ENCODE measurements at places on chromosomes 4 and X. TPM values are rescaled to one million over a fixed set of nuclear protein-coding genes. Genes with fewer than 3 reads are reported as not detected.

POU4F2 gene
- total RNA-seq: not detected

COX7B2 gene
- total RNA-seq: not detected

GLUD2 gene
- not detected for total RNA-seq

CDKL2 gene
- total RNA-seq: not detected

IL13RA1 gene
- 13.9 TPM for total RNA-seq

XIAP gene
- total RNA-seq: 32.0 TPM

MAOB gene
- not detected for total RNA-seq

BCAP31 gene
- total RNA-seq: 90.5 TPM

COL25A1 gene
- total RNA-seq: not detected

FHL1 gene
- total RNA-seq: 6.4 TPM

FAAH2 gene
- 3.1 TPM for total RNA-seq

GRCh38 chr4:94504545-94504944 lies 52.8 kb downstream of the PDLIM5 start:
- DNase-seq: no peak

DNA sequence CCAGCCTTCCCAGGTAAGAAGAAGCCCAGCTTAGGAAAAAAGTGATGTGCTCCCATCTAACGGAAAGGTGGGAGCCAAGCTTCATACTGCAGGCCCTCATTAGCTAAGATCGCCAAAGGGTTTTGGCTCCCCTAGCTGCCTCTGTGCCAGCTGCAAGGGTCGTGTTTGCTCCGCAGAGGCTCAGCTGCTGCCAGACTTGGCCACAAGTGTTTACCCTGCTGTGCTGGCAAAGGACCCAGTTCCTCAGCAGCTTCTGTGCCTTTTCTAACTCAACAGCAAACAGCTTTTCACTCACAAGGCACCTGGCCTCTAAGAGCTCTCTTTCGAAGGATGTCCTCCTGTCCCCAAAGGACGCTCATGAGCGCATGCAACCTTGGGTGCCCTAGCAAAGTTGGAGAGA lies 12.2 kb upstream of the VMA21 start:
- no peak for DNase-seq

DNA sequence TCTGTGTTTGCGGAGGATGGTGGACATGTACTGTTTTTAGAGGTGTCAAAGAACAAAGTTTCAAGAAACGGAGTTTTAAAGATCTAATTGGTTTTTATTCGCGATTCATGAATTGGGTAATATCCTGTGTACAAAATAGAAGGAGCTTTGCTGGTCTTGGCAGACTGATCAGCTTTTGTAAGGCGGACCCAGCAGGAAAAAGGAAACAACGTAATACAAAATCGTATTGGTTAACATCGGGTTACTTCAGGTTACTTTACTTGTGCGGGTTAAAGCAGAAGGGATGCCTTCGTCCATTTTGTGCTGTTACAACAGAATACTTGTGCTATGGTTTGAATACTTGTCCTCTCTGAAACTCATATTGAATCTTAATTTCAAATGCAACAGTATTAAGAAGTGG lies 11.4 kb upstream of the NYX start:
- no peak for DNase-seq

- no peak for DNase-seq
These were observed 2.7 kb downstream of the HAND2 start for GRCh38 chr4:173527103-173527891.

- no peak for DNase-seq
These were observed 383.5 kb upstream of the INTU start for GRCh38 chr4:127249066-127249766.

DNA sequence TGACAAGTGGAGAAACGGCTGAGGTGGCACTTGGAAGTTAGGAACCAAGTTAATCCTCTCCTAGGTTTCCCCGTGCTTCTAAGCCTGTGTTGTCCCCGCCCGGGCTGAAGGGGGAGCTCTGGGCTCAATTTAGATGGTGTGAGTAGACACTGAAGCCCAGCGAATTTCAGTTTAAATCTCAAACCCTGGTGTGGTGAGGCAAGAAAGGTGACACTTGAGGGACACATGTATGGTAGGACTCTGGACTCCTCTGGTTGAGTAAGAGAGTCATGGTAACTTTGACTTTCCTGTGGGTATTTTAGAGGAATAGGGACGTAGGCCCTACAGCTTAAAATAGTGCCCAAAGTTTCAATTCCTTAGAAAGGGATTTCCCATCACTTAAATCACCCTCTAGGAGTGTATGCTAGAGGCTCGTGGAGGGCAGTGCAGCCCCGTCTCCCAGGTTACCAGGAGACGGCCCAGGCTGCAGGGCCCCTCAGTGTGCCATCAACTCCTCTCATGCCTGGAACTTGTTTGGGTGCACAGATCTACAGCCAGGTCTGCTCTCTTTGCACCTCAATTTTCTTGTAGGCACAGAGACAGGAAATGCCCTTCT lies 24.0 kb downstream of the HAND2 start:
- DNase-seq: no peak

- no peak for DNase-seq
These were observed 92.3 kb upstream of the LCORL start for GRCh38 chr4:18113710-18114331.

DNA sequence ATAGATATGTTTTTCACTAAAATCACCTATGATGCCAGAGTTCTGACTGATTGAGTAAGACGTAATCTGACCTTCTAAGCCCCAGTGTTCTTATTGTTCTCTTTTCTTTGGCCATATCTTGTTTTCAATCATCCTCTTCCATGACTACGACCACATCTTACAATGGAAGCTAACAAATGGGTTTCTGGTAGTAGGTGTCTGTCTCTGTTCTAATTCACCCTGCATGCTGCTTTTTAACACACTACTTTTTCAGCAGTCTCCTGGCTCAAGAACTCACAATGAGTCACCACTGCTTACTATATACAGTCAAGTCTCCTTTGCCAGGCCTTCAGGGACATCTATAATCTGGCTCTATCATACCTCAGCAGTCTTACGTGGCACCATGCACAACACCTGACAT lies 146.1 kb downstream of the NEXMIF start:
- DNase-seq: no peak

DNA sequence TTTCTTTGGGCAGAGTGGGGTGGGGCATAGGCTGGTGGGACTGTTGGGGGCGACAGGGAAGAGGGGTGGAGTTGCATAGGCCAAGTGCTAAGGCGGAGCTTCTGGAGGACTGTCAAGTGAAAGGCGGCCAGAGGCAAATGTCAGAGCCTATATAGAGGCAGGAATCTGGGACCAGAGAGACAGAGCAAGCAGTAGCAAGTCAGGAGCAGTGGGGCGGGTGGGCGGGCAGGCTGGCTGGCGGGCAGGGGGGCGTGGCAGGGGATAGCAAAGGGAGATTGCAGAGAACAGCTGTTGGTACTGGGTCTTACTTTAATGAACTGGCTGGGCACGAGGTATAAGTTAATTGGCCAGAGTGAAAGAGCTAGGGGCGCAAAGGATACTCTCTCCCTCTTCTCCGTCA lies 89.8 kb downstream of the RTL9 start:
- no peak for DNase-seq

DNA sequence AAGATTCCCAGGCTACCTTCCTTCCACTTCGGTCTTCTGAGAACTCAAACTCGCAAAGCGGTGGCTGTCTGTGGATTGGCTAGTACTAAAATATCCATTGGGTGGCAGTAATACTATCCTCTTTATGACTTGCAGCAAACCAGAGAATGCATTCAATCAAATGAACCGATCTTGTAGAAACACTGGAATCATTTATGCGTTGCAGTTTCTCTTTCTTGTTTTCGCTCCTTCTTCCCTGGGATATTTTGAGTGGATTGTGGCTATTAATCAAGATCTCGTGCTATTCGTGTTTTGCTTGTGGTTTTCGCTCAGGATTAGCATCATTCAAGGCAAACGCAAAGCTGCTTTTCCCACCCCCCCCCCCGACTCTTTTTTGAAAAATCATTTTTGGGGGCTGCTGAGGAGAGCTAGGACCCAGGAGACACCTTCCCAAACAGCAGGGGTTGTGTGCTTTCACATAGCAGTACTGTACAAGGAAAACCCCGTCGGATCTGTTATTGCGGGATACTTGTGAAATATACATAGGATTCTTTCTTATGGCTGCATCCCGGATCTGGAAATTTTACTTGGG lies at the start of gene IL1RAPL1:
IL1RAPL1 (plus strand) TSS at position 466 of the 571 bp plus-strand sequence.
- DNase-seq: no peak

DNA sequence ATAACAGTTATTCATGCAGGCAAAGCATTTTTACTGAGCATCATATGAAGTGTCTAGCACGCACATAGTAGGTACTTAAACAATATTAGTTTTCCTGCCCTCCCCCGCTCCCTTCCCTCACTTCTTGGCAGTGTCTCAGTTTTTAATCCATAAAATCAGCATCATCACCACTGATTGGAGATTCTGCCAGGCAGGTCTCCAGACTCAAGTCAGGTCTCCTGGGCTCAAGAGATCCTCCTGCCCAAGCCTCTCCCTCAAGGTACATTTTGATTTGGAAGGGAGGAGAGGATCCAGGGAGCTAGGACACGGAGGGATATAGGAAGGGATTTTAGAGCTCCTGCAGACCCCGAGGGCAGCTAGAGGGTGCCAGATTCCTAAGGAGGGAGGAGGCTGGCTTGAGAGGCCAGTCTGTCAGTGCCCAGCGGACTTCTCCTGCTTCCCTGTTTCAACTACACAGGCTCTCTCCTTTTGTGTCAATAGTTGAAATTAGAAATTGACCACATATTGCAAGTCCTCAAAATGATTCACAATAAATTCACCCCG lies 4.4 kb upstream of the FAT1 start:
- DNase-seq: no peak

- DNase-seq: no peak
These were observed 104.5 kb downstream of the SHISA3 start for GRCh38 chr4:42501624-42502401.

DNA sequence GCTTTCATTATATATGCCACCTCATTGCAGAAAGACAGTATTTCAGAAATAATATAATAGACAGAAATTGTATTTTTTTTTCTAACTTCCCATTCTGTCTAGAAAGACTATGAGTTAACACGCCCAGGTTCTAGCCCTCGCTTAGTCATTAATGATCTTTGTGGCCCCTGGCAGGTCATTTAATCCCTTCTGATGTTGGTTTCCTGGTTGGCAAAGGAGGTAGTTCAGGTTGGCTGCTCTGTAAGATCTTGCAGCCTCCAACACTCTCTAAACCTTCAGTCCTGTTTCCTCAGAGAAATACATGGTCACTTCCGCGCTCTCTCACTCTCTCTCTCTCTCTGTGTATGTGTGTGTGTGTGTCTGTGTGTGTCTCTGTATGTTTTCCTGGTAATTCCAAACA lies 156.3 kb upstream of the NOCT start:
- no peak for DNase-seq

GRCh38 chr4:70559211-70559830 lies 32.7 kb upstream of the AMBN start:
- DNase-seq: no peak

- DNase-seq: no peak
These were observed 194.9 kb downstream of the MGST2 start for GRCh38 chr4:139860435-139861024.

DNA sequence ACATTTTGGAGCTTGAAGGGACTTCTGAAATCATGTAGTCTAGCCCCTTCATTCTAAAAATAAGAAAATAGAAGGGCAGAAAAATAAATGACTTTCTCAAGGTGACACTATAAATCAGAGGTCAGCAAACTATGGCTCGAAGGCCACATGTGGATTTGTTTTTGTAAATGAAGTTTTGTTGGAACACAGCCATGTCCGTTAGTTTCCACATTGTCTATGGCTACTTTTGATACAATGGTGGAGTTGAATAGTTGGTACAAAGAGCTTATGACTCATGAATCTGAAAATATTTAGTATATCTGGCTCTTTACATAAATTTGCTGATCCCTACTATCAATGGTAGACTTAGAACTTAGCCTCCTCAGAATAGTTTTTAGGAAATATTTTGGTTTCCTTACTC lies 302.4 kb upstream of the PRPS2 start:
- DNase-seq: no peak

Measured in activated B cell treated with CpG ODN at 0.5 μM for 24 hours (primary cell).